HFF-Myc (cell line): ENCODE measurements at places on chromosomes 13 and 19.

DNA sequence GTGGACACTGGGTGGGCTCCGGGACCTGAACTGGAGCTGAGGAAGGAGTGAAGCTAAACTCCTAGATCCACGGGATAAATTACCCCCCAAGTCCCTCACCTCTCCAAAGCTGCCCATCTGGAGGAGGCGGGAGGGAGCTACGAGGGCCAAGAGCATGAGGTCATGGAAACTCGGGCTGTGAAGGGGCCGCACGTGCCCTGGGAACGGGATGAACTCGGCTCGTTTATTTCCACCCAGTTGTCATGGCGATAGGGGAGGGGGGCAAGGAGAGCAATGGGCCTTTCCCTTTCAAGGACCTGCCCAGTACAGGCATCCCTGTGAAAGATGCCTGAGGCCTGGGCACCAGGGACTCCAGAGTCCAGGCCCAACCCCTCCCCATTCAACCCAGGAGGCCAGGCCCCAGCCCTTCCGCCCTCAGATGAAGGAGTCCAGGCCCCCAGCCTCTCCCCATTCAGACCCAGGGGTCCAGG lies 3.8 kb downstream of the PPP1R12C start:
- peak; percentile 82 for DNase-seq

- no peak for DNase-seq
Observed at GRCh38 chr13:29427937-29428309, 167.6 kb downstream of the SLC7A1 start.

- DNase-seq = no peak
Observed at GRCh38 chr19:33226550-33227241, 1.0 kb upstream of the SLC7A10 start.

DNA sequence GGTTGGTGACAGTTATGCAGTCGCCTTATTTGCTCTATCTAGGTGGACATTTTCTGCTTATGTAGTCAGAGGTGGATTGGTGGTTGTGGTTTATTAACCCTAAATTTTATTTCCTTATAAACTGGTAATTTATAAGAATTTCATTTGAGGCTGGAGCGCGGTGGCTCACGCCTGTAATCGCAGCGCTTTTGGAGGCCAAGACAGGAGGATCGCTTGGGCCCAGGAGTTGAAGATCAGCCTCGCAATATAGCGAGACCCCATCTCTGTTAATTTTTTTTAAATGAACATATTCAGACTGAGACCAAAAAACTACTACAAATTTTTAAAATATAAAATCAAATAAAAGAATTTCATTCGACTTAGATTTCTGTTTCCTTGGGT lies 810 bp downstream of the ZNF627 start:
- no peak for DNase-seq

- DNase-seq = no peak
Observed at GRCh38 chr19:56837492-56838023, 3.0 kb downstream of the PEG3 start.

DNA sequence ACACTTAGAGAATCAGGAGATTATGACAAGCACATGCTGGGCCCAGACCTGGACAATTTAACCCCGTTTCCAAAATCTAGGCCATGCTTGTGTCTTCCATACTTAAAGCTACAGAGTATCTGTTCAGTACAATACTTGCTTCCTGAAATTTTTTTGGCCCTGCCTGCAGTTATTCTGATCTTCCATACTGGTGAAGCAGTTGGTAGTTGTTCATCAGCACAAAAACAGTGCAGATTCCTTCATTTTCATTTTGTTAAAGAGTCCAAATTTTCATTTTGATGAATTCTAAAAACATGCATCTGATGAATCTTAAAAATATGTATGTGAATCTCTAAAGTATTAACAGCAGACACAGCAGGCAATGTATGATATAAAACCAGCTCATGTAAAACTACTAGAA lies 49.2 kb downstream of the POLR1D start:
- no peak for DNase-seq

GRCh38 chr13:41631296-41631965 lies 174.1 kb downstream of the RGCC start:
- DNase-seq = peak; percentile 36

- no peak for DNase-seq
Observed at GRCh38 chr13:111941845-111942447, 125.0 kb upstream of the SOX1 start.

DNA sequence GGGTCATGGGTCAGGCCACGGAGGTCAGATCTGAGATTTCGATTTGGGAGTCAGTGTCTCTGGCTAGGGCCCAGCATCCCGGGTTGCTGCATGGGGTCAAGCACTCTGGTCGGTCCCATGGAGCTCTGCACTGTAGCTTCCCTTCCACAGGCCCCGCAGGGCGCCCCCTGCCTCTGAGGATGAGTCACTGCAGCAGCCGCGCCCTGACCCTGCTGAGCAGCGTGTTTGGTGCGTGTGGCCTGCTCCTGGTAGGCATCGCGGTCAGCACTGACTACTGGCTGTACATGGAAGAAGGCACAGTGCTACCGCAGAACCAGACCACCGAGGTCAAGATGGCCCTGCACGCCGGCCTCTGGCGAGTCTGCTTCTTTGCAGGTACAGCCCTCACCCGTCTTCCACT lies 3.6 kb downstream of the CACNG7 start:
- no peak for DNase-seq

DNA sequence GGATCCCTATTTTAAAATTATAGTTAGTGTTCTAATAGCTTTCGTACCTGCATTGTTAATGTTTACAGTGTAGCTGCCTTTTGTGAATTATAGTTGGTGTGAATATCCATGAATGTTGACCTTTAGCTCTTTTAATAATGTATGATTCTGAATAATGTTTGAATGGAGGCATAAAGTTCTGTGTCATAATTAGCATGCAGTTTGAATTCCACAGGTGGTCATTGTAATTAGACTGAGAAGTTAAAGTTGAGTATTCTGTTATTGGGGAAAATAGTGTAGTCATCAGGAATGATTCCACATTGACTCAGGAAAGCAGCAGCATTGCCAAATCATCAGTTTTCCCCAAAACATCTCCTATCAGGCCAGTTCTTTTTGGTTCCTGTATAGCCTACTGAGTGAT lies 12.1 kb downstream of the GPR18 start:
- DNase-seq = no peak

DNA sequence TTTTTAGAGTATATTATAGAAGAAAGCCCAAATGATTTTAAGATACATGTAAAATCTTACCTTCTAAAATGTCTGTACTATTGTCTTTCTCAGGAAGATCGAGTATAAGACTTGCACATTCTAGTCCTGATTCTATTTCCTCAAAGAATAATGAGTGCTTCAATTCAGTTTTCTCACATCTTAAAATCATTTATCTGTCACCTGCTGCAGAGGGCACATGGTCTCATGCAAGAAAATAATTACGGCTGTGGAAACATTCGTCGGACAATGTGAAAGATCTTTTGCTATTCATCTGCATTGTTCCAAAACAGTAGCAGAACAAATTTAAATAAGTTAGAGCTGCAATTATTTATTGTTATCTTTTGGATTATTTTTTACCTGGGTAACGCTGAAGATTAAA lies 1403.5 kb downstream of the PCDH9 start:
- DNase-seq = no peak

- DNase-seq = no peak
Observed at GRCh38 chr13:95924389-95924994, 128.7 kb downstream of the UGGT2 start.

- no peak for DNase-seq
Observed at GRCh38 chr13:50882816-50883435, 26.7 kb upstream of the RNASEH2B start.

- DNase-seq = no peak
Observed at GRCh38 chr19:7808108-7808507, 21.9 kb upstream of the EVI5L start.

GRCh38 chr19:510606-511100 lies 3.4 kb downstream of the TPGS1 start:
- peak; percentile 72 for DNase-seq

- DNase-seq = no peak
Observed at GRCh38 chr13:99687723-99688397, 186.6 kb downstream of the TM9SF2 start.

DNA sequence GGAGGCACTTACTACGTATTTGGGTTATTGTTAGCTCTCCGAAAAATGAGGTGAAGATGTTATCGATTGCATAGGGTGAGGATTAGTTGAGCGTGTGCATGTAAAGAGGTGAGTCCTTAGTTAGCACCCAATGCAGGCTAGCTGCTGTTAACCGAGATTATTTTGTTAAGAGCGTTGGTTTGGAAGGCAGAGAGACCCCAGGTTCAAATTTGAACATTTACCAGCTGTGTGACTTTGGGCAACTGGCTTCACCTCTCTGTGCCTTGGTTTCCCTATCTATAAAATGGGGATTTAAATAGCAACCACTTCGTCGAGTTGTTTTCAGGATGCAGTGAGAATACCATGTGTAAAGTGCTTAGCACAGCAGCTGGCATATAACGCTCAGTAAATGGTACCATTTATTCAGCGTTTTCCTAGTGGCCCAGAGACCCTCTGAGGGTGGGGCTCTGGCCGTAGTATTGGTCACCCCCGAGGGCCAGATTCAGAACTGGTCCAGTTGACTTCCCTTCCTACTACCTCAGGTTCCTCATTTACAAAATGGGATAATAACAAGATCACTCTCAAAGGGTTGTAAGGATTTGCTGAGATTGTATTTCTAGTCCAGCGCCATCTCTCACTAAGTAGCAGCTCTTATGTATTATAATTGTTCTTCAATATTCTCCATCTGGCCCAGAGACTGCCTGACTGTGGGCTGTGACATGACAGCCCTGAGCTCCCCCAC lies 887 bp downstream of the SIPA1L3 start:
- DNase-seq = no peak

- peak; percentile 65 for DNase-seq
Observed at GRCh38 chr13:109384491-109385241, 401.7 kb downstream of the IRS2 start.

GRCh38 chr13:43546251-43546650 lies 240.5 kb downstream of the ENOX1 start:
- no peak for DNase-seq

- DNase-seq = no peak
Observed at GRCh38 chr19:28631961-28632360, 581.0 kb downstream of the UQCRFS1 start.

DNA sequence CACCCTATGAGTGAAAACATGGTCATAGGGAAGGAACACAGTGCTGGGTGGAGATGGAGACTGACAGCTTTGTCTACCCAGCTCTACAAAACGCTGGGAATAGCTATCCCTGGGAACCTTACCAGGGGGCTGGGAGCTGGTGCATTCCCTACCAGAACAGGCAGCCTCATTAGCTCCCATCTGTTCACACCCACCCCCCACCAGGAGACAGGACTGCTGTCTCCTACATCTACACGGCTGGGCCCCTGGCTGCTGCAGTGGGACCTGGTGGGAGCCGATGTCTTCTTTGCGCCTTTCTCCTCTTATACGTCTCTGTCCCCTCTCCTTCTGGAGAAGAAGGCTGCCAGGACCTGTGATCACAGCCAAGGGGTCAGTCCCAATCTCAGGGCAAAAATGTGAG lies 90.8 kb downstream of the UQCRFS1 start:
- DNase-seq = no peak

DNA sequence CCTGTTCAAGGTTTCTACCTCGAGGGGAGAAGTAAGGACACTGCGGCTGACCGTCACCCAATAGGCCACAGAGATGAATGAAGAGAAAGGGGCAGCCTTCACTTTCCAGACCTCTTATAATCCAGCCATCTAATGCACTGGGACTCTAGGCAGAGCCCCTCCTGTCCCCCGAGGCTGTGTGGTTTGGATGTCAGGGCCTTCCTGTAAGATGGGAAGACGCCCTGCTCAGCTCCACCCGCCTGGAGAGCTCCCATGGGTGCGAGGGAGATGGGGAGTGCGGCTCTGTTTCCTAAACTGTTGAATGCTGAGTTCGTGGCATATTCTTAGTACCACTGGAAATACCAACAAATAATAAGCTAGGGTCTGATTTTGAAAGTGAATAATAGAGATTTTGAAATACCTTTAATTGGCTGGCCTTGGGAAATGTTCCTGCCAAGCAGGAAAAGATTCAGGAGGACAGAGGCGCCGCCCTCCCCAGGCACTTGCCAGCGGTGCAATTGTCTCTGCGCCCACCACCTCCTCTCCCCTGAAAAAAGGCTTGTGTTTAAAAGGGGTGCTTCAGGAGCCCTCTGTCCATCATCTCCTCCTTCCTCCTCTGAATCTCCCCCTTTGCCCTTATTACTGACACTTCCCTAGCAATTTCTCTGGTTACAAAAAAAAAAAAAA lies 85.4 kb upstream of the GPR183 start:
- no peak for DNase-seq

- DNase-seq = no peak
Observed at GRCh38 chr13:34722922-34723321, 219.1 kb upstream of the NBEA start.

- no peak for DNase-seq
Observed at GRCh38 chr19:58170860-58171259, 12.0 kb upstream of the ZNF274 start.

DNA sequence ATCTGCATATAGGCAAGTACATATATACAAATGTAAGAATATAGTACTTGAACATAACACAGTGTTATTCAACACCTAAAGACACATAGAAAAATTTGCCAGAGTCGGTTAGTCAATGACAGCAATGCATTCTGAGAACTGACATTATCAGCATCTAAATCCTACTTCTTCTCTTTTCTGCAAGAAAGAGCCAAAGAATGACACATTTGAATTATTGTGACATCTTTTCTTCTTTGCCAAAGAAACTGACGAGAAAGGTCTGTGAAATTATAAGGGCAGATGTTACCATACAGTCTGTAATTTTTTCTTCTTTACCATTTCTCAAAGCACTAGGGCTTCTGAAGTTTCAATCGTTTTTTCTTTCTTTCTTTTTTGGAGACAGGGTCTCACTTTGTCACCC lies 350.9 kb upstream of the NBEA start:
- DNase-seq = no peak

- DNase-seq = no peak
Observed at GRCh38 chr19:2242092-2242537, 5.5 kb downstream of the SF3A2 start.

DNA sequence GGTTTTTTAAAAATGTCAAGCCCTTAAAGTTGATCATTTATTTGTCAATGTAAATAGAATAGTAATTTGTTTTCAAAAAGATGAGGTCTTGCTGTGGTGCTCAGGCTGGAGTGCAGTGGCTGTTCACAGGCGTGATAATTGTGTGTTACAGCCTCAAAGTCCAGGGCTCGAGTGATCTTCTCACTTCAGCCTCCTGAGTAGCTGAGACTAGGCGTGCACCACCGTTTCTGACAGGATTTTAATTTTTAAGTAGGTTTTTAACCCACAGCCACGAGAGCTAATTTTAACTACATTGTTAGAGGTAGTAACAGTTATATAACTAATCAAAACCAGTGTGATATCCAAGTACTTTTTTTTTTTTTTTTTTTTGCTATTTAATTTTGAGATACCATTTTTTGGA lies 43.1 kb downstream of the CNMD start:
- DNase-seq = no peak
